ENCODE measurements at places on chromosomes 1 and 21.

- no peak for DNase-seq
Observed at GRCh38 chr1:230915078-230915477, 46.8 kb upstream of the C1orf198 start.

DNA sequence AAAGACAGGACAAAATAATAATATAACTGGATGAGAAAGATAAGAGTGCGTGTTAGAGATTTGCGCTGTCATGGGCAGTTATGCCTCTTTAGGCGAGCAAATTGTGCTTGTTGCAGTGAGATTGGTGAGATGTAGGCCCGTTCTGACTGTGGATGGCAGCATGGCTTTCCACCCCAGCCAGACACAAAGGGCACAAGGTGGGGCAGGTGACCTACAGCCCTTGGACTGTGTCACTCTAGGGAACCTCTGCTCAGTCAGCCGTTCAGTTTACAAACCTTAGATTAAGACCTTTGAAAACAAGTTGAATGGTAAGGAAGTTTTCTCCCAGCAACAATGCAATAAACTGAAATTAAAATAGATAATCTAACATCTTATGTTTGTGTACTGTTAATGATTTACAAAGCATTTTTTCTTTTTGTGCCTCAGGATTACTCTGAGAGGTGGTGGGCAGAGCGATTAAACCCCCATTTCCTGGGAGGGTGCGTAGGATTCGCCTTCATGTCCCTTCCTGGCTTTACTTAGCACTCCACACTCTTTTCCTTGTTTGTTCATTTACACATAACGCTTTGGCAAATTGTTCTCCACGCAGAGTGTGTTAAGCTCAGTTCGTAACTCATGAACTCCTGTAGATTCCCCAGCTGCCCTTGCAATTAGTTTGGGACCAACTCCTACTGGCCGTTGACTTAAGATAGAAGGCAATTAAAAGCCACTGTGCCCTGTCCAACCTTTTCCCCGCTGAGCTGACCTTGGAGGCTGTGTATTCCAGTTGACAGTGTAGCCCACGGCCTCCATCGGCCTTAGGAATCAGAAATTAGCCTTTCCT is 58.1 kb upstream of the IGSF5 start:
- no peak for DNase-seq

- no peak for DNase-seq
Observed at GRCh38 chr1:107617456-107617855, 347.5 kb downstream of the VAV3 start.

GRCh38 chr1:33126411-33127000 is 45.6 kb downstream of the AZIN2 start:
- DNase-seq = peak; percentile 77

DNA sequence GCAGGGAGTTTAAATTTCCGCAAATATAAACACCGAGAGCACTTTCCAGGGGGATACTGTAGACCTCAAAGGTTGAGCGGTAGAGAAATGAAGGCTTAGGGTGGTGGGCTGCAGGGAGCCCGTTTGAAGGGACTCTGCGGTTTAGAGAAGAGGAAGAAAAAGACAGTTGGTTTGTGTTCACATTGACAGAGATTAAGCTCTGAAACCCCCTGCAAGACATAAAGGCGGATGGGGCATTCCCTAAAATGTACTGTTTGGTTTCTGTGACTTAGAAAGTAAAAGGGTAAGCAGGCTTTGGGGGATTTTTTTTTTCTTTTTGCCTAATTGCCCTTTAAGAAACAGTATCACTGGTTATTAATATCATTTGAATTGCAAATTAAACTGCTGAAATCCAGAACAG is 1.3 kb downstream of the KAZN start:
- no peak for DNase-seq

GRCh38 chr1:228005511-228006033 is 1.2 kb upstream of the WNT3A start:
- peak; percentile 74 for DNase-seq

DNA sequence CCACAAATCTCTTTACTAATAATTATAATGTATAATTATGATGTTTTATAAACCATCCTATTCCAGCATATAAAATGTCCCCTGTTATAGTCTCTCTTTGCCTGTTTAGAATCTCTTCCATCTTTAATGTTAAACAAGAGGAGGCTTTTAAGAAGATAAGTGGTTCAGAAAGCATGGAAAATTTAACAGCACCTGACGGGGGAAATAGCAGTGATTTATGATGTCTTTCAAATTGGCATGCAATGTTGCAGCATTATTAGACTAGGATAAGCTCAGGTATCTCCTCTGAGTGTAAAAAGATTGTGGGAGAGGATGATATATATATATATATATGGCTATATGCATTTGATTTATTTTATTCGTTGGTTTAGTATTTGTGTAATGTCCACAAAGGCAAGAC is 24.4 kb downstream of the GIPC2 start:
- DNase-seq = no peak

GRCh38 chr1:237681210-237681609 is 209.5 kb downstream of the ZP4 start:
- no peak for DNase-seq

GRCh38 chr1:50517488-50517887 is 94.2 kb upstream of the DMRTA2 start:
- no peak for DNase-seq

DNA sequence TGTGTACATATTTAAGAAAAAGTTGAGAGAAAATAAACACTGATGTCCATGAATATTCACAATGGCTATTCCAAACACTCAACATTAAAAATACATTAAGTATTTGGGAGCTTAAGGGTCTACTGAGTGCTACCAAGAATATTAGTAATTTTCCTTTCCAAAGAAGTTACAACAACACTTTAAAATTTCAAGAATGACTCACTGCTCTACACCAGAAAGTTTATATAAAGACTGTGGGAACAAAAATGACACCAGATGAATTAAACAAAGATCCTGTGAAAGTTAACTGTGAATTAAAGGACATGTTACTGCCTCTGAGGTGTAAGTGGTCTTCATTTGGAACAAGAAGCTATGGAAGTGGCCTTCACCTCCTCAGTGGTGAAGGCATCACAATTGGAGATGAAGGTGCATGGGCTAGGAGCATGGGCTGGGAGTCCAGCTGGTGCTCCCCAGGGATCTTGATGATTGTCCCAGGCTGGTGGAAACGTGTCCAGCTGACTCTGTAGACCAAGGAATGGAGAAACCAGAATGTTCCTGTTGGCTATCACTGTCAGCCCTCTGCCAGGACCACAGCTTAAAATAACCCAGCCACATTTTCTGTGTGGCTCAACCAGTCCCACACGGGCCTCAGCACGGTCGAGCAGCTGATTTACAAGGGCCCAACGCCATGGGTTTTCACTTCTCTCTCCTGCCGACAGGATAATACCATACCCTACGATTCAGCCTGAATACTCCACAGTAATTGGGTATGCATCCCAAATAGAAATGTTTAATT is 28.8 kb downstream of the TAF5L start:
- no peak for DNase-seq

DNA sequence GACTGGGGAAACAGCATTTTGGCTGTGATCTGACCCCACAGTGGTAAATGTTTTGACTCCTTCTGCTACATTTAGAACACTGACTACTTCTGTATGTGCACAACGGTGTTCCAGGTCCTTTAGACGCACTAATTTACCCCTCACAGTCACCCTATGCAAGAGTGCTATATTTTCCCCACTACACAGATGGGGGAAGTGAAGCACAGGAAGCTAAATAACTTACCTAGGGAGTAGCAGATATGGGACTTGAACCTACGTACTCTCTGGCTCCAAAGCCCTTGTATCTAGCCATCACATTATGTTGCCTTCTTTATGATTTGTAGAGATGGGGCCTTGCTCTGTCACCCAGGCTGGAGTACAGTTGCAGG is 49.3 kb downstream of the GADD45A start:
- no peak for DNase-seq

- no peak for DNase-seq
Observed at GRCh38 chr1:207289756-207290155, 31.7 kb upstream of the CD55 start.

- DNase-seq = no peak
Observed at GRCh38 chr1:163082971-163083370, 13.8 kb downstream of the RGS4 start.

DNA sequence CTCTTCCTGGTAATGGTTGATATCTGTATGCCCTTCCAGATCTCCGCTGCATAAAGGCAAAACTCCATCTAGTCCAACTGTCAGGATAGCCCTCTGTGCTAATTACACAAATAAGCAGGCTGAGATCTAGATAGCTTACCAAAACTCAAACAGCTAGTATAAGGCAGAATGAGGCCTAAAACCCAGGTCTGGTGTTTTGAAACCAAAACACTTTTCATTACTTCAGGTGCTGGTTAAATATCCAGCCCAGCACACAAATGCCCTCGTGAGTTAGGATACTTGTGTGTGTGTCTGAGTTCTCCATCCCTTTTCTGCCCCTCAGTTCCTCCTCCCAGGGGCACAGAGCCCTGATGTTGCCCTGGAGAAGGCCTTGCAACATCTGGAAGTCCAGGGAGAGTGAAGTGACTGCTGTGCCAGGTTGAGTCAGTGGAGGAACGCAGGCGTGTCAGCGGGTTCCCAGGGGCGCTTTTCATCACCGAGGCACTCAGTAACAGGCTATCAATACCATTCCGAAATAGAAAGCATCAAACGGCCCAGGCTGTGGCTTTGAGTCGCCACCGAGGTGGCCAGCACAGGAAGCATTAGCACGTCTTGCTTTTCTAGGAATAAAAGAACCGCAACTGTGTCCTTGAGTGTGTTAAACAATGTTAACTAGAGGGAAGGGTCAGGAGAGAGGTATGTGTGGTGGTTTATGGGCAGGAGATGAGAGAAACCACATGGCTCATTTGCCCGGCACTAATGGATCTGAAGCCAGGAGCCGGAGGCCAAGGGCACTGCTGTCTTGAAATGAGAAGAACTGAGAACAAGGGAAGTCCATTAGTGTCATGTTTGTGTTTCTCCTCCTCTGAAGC is 90.7 kb upstream of the WLS start:
- DNase-seq = no peak

DNA sequence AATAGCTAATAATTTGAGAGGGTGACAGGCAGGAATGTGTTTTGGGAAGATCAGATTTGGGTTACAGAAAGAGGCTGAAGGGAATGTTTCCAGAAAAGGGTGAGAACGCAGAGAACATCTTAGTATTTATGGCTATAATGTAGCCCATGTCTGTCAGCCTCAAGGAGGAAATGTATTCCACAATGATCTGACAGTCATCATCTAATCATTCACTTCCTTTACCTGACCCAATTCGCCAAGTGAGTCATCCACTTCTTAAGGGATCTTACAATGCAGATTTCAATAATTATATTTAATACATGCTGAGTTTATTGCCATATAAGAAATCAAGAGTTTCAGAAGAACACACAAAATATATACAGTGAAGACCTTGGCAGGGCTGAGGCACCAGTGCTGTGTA is 10.8 kb downstream of the TRIM45 start:
- no peak for DNase-seq

DNA sequence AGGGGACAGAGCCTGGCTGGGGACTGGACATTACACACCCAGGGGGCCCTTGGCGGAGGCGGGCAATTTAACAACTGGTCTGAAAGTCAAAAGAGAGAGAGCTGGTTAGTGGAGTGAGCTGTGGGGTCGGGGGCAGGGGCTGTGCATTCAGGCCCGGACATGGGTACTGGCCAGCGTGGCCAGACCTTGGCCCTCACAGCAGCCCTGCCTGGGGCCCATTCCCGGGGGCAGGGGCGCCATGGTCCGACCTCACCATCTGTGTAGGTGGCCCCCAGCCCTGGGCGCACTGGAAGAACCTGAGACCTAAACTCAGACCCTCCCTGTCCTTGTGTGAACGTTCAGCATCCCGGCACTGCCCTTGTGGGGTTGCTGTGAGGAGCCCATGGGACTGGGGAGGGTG is 5.0 kb downstream of the CLDN19 start:
- no peak for DNase-seq

- DNase-seq = no peak
Observed at GRCh38 chr21:43899307-43900077, 34.5 kb downstream of the AGPAT3 start.

DNA sequence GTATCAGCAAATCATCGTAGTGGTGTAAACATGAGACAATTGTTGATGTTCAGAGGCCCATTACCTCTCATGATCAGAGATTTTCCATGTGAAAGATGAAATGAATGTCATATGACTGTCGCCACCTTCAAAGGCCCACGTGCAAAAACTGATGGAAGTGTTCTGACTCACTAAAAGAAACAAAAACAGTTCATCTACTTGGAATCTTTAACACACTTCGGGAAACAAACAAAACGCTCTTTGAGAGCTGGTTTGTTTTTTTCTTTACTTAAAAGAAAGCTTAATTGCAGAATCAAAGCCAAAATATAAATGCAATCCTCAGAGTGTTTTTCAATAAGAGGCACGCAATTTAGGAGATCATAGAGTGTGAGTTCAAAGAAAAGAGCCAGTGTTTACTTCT is 100.8 kb downstream of the PLPPR4 start:
- DNase-seq = no peak

DNA sequence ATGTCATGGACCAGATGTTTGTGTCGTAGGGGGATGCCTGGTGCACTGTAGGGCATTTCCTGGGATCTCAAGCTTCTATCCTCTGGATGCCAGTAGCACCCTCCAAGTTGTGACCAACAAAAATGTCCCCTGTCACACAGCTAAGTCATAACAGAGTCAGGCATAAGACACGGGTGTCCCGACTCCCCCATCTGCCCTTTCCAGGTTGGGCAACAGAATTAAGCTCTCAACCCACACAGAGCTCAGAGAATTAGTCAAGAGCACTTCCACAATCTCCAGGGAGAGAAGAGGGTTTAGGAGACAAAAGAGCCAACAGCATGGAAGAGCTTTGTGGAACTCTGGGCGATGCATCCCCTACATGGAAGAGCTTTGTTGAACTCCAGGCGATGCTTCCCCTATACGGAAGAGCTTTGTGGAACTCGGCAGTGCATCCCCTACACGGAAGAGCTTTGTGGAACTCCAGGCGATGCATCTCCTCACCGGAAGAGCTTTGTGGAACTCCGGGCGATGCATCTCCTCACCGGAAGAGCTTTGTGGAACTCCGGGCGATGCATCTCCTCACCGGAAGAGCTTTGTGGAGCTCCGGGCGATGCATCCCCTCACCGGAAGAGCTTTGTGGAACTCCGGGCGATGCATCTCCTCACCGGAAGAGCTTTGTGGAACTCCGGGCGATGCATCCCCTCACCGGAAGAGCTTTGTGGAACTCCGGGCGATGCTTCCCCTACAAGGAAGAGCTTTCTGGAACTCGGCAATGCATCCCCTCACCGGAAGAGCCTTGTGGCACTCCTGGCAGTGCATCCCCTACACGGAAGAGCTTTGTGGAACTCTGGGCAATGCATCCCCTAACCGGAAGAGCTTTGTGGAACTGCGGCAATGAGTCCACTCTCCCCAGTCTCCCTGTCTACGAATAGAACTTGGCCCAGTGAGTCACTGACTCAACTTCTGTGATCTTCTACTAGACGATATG is 422.7 kb downstream of the KIF26B start:
- DNase-seq = no peak

GRCh38 chr1:20739225-20739624 is 6.7 kb upstream of the SH2D5 start:
- no peak for DNase-seq

DNA sequence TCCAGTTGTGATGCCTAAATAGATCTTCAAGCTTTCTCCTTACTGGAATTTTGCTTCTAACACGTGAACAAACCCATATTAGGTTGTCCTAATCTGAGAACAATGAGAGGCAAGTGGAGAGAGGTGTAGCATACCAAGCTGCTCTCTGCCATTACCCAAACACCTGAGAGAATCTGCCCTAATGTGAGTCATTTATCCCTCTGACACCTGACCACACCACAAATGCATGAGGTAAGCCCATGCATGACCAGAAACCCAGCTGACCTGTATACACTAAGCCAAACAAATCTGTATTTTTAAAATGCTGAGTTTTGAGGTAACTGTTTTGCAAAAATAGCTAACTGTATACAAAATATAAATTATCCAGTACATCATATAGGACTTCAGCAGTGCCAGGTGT is 1458.1 kb upstream of the B3GALT2 start:
- no peak for DNase-seq

- DNase-seq = no peak
Observed at GRCh38 chr1:118073648-118074435, 111.2 kb downstream of the SPAG17 start.
